Epithelial cell of esophagus (primary cell): ENCODE measurements at places on chromosomes 4 and X.
A peak's percentile ranks its signal among the peaks of the same experiment; 100 is the strongest.

GRCh38 chr4:159505266-159505975, 402.5 kb downstream of the RAPGEF2 start:
- DNase-seq = no peak

GRCh38 chr4:37455301-37456131, 211.0 kb downstream of the NWD2 start:
- no peak for DNase-seq

GRCh38 chr4:113411496-113411938, 350.0 kb downstream of the CAMK2D start:
- peak; percentile 94 for DNase-seq

GRCh38 chr4:38677441-38677840, 13.4 kb downstream of the KLF3 start:
- DNase-seq = no peak

DNA sequence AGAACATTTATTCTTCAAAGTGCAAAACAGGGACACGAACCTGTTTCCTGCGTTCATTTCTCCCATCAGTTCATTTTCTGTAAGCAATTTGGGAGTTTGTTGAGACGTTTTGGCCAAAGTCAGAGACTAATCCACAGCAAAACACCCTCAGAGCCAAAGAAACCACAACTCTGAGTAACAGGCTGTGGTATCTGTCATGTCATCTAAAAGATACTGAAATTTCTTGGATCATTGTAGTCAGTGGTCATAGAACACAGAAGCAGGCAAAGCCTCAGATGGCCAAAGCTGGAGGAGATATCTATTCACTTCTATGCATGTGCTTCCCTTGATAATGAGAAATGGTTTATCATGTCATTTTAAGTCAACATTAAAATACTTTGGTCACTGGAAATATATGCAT, 485.6 kb upstream of the GALNT7 start:
- no peak for DNase-seq

- no peak for DNase-seq
Observed at GRCh38 chrX:31228909-31229308, 157.1 kb upstream of the FTHL17 start.

DNA sequence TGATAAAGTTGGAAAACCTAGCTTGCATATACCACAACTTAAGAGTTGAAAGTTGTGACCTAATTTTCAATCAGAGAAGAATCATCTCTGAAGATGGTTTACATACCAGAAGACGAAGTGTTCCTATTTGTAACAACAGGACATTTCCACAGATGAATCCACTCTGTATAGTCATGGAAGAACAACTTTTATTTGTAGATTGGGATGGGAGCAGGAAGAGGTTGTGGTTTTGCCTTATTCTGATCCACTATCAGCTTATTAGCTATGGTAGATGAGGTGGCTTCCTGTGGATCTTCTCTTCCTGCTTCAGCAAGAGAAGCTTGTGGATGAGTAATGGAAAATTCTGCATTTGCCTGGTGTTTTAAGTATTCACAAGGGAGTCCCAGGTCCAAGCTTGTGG, 18.6 kb upstream of the SUPT20HL1 start:
- DNase-seq = peak; percentile 23

DNA sequence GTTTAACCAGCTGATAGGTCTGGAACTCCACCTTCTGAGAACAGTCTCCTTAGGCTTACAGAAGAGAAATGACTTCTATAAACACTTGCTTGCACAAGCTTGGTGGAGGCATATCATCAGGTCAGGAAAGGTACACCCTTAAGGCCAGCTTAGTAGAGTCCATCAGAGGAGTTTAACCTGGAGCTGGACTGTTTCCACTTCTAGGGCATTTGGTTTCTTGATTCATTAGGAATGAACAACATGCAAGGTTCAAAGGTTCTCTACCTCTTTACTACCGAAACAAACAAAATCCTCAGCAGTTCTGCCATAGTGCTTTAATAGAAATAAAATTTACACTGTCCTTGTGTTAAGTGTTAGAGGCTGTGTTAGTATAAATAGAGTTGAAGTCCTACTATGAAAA, 171.4 kb upstream of the NPY2R start:
- no peak for DNase-seq

GRCh38 chr4:89658701-89659024, 178.3 kb downstream of the SNCA start:
- DNase-seq = no peak

- DNase-seq = peak; percentile 28
Observed at GRCh38 chrX:63922221-63922620, 137.2 kb upstream of the ARHGEF9 start.

DNA sequence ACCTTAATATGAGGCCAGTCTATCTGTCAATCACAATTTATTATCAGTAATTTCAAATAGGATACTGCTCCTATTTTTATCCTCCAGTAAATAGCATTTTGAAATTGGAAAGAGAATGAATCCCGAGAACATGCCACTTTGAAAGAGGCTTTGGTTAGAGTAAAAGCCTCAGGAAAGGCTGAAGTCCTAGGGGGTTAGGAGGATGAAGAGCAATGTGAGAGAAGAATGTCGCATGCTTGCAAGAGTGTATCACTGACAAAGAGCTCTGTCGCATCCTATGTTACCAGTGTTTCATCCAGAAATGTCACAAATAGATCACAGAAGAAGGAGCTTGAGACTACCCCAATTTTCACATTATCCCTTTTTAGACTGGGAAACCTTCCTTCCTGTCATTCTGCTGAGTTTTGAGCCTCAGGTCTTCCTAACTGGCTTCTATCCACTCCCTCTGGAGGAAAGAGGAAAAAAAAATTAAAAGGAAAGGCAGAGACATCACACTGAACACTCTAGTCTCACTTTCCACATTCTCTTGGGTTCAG, 39.8 kb downstream of the GPM6A start:
- DNase-seq = no peak

DNA sequence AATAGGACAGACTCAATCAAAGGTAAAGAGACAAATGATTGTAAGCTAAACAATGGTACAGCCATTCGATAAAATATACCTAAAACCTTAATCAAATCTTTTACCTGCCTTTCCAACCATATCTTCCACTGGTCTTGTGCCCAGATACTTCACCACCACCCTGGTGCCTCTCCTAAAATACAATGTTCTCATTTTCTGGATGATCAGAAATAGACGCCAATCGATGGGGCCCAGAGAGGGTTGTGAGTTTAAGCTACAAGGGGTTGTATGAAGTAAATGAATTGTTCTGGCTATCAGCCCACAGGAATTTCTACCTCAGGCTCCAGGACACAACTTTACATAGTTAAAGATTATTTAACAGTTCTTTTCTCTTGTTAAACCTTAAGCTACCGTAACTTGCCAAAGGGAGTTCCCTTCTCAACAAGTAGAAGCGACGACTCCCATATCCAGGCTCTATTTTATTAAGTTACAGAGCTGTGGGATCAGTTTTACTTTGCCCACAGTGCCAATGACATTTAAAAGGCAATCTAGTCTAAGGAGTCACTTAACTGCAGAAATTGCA, 99.1 kb downstream of the CHRNA9 start:
- DNase-seq = no peak

DNA sequence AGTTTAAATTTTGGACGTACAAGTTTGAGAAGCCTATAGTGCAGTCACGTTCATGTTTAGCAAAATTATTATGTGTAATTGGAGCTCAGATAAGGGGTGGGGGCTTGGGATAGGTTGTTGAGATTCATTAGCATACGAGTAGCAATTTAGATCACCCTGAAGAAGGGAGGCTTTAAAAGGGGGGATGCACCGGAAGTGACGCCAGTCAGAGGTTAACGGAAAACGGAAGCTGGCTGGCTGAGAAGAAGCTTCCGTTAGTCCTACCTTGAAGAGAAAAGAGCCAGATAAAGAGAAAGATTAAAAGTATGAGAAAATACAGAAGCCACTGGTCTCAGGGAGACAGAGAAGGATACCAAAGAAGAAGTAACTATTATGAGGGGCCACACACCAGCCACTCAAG, 1.1 kb upstream of the NXT2 start:
- no peak for DNase-seq

DNA sequence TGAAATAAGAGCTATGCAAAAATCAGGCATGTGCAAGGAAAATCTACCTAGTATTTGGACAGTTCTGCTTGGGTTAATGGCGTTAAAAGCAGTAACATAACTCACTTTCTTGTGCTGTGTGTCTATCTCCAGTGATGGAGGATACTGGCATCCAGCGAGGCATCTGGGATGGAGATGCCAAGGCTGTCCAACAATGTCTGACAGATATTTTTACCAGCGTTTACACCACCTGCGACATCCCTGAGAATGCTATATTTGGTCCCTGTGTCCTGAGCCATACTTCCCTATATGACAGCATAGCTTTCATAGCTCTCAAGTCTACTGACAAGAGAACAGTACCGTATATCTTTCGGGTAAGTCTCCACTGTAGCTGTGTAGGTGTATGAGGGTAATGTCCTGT, 2.6 kb downstream of the PRDM8 start:
- no peak for DNase-seq

- no peak for DNase-seq
Observed at GRCh38 chr4:110009550-110009949, 96.9 kb downstream of the EGF start.

DNA sequence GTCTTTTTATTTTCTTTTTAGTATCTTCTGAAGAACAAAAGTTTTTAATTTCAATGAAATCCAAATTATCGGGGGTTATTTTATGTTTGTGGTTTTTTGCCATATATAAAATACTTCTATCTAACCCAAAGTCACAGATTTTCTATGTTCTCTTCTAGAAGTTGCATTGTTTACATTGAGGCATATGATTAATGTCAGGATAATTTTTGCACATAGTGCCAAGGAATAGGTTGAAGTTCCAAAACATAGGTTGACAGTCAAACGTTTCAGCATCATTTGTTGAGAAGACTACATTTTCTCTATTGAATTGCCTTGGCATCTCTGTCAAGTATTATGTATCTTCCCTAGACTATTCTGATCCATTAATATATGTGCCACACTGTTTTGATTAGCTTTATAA, 64.5 kb downstream of the ANKRD17 start:
- no peak for DNase-seq

- peak; percentile 97 for DNase-seq
Observed at GRCh38 chr4:152590179-152591031, 54.5 kb upstream of the FBXW7 start.

- no peak for DNase-seq
Observed at GRCh38 chr4:26660261-26660660, 76.4 kb downstream of the TBC1D19 start.

DNA sequence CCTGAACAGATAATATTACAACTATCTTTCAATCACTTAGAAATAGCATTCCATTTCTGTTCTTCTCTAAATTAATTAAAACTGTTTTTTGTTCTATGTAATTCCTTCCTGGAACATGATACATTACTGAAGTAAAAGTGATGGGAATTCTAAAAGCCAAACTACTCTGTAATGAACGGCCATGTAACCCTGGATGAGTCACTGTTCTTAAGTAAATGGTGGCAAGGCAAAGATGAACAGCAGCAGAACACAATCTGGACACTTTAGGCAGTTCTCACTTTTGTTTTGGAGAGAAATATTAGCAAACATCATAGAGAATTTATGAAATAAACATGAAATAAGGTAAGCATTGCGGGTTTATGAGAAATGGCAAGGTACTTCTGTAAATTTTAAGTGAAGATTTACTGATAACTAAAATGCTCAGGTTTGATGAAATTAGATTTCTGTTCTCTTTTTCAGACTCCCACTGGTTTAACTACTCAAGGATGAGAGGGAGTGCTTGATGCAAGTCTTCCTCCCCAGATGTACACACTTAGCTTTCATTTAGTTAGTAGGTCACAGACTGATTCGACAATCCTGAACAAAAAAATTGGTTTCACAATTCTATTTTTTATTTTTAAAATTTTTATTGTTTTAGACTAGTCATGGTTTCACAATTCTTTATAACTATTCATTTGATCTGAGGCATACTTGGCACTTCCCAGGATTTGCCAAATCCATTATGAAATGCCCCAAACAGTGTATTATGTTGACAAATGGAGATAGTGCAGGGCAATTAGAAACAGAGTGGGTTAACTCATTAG, 964 bp upstream of the GPR82 start:
- peak; percentile 0 for DNase-seq

GRCh38 chrX:22855693-22856092, 144.1 kb upstream of the DDX53 start:
- no peak for DNase-seq

GRCh38 chrX:1488745-1489144, 36.0 kb upstream of the ASMTL start:
- DNase-seq = no peak

- no peak for DNase-seq
Observed at GRCh38 chrX:138761380-138761779, 49.9 kb upstream of the FGF13 start.

DNA sequence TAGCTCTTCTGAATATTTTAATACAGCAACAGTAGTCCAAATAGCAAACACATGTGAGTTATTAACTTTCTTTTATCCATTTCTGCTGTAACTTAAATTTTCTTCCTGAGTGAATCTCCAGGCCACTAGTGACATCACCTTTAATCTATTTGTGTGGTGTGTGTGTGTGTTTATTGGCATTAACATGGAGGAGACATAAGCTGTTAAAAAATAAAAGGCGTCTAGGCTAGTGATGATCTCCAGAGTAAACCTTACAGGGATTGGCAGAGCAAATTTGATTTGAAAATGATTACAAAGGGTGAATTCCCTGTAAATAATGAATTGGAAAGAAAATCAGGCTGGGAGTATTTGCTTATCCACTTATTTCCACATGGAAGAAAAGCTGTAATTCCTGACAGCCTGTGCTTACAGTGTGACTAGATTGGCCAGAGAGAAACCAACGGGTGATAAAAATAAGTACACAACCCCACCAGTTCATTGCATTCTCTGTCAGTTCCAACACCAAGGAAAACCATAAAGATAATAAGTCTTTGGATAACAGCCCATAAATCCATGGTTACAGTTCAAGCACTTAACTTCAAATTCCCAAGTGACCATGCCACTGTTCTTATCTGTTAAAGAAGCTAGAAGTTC, 186.1 kb downstream of the ENOX2 start:
- DNase-seq = no peak

DNA sequence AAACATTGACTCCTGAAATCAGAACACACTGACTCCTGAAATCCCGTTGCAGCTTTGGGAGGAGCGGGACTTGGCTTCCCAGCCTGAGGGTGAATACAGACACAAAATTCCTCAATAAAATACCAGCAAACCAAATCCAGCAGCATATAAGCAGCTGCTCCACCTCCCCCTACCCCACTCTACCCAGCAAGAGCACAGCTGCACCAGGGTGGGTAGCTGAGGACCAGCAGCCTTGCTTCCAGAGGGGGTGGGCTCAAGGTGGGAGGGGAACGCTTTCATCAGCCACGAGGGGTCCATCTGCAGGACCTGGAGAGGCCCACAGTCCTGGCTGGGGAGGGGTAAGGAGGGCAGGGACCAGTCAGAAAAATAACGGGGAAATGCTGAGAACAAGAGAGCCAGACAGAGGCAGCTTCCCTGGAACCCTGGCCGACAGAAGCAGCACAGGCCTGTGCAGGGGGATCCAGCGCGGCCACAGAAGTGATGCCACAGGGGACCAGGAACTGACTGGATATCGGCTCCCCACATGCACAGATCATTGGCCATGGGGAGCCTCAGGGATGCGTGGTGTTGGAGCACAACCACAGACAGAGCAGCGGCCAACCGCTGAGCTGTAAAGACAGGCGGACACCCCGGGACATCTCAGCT, 49.8 kb downstream of the FGFRL1 start:
- DNase-seq = no peak

GRCh38 chr4:169443748-169444147, 168.6 kb downstream of the NEK1 start:
- no peak for DNase-seq
